ENCODE measurements at places on chromosomes 1 and 21.

DNA sequence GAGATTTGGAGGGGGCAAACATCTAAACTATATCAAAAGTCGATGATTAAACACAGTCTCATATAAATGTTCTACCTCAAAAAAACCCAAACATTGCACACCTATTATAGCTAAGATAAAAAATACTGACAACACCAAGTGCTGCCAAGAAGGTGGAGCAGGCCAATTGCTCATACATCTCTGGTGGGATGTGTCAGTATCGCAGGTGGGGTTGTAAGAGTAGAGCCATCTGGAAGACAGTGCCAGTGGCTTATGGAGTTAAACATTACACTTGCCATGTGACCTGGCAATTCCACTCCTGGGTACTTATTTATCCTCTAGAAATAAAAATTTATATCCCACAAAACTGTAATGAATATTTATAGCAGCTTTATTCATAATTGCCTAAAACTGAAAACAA lies 213.4 kb downstream of the DISC1 start:
- DNase-seq: no peak

DNA sequence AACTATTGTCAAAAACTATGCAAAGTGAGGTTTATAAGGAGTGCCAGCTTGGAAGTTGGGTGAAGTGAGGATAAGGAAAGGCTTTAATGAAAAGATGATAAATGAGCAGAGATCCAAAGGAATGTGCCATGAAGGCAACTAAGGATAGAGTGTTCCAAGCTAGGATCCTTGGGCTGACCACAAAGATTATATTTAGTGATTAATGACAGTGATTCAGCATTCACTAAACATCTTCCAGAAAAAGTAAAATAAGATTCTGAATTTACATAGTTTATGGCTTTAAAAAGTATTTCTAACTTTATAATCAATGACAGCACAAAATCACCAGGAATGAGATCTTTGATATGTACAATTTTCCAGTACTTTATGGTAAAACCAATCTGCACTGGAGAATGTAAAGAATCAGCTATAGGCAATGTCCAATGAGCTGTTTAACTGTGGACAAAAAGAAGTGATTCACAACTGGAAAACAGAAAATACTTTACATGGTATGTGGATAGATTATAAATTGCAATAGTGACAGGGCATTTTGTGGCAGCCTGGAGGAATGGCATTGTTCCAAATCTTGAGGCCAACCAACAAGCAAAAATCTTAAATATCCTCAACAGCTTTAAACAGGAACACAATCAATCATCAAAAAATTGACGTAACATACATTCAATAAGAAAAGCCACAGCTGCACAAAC lies 91.2 kb upstream of the KCTD3 start:
- DNase-seq: no peak

DNA sequence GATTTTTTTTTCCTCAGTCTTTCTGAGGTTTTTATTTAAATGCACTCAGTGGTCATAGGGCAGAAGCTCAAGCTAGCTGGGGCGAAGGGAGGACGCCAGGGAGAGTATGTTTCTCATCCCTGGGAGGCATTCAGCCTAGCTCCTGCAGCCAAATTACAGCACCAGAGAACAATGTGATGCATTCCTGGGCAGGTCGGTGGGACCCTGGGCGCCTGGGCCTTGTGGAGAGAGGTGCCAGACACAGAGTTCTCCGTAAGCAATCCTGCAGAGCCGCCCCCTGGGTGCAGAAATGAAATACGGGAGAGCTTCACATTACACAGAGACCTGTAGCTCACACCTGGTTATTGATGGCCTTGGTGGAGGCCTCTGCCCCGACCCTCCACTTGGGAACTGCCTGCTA lies 15.5 kb downstream of the WNT2B start:
- DNase-seq: no peak

DNA sequence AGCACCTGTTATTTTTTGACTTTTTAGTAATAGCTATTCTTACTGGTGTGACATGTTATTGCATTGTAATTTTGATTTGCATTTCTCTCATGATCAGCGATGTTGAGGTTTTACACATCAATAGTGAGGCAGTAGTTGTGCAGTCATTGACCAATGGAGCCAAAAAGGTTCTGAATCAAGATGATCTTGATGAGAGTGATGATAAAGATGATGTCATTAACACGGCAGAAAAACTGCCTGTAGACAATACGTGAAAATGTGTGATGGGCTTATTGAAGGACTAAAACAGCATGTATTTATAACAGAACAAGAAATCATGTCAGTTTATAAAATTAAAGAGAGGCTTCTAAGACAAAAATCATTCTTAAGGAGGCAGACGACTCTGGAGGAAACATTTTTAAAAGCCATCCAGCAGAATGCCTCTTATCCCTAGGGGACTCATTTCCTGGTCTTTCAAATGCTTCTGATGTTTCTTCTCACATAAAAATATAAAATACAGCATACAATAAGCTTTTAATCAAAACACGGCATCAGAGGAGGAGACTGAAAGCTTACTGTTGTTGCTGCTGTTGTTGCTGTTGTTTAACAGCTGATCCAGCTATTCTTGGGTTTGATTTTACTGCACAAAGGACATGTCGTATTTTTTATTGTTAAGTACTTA lies 400.3 kb downstream of the LTN1 start:
- no peak for DNase-seq

DNA sequence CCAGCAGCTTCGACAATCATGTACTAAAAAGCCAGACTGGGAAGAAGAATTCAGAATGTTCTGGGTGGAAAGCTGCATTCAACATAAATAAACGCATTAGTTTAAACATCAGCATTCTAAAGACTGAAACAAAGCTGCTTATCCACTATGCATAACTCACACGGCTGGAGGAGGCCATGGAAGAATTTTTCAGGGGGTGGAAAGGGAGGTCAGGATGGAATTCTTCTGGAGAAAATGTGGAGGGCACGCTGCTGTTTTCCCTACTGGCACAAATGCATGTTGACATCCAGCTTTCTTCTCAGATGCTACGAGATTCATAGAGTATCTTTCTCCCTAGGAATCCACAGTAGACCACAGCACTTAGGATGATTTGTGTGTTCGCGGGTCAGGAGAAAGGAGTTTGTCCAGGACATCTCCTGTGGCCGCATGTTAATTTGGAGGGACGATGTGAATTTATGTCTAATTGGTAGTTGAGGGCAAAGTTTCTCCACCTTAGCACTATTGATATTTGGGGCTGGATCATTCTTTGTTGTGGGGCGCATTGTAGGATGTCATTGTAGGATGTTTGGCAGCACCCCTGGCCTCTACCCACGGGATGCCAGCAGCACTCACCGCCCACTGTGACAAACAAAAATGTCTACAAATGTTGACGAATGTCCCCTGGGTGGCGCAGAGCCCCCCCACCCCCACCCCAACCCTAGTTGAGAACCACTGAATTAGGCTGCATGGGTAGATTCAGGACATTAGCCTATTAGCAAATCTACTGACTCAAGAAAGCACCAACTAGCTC lies 86.5 kb upstream of the KAZN start:
- no peak for DNase-seq

- no peak for DNase-seq
These were observed 268.9 kb downstream of the HHAT start for GRCh38 chr1:210597555-210598134.

DNA sequence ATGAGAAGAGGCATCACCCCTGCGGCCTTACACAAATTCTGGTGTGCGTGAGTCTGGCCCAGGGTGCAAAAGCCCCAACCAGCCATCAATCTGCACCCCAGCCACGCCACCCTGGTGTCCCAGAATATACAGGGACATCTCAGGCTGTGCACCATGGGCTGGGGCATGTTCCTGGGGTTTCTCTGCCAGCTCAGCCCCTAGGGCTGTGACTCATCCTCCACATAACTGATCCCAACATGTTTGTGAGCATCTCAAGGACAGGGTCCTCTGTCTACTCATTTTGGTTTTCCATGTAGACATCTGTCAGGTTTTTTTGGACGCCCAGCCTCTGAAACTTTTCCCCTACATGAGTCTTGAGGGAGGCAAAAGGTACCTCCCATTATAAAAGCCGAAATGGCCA lies 511 bp downstream of the ZNF683 start:
- no peak for DNase-seq

DNA sequence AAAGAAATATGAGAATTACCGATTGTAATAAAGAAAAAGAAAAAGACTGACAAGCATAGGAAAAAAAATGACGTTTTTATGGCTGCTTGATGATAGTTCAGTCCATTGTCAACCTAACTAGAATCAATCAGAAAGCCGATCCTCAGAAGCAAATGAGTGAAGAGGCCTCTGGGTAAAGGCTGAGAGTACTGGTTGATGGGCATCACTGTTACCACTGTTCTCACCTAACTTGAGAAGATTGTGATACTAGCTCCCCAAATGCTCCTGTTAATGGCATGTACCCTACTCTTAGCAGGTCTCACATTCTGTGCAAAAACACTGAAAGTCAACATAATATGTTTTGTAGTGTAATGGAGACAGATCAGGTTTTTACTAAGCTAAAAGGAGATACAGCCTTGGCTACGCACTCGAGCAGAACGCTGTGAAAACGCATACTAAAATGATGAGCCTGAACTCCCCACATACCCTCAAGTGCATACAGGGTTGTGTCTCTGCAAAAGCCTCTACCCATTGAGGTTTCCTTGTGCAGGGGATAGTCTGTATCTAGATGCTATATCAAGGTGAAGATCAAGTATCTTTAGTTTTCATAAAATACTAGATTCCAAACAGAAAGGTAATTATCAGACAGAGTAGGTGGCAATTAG lies 554.6 kb downstream of the SMYD3 start:
- no peak for DNase-seq

GRCh38 chr1:15430787-15431570 lies 7.3 kb upstream of the CTRC start:
- peak; percentile 65 for DNase-seq

- DNase-seq: no peak
These were observed 398.3 kb downstream of the DUSP10 start for GRCh38 chr1:221343607-221344006.

DNA sequence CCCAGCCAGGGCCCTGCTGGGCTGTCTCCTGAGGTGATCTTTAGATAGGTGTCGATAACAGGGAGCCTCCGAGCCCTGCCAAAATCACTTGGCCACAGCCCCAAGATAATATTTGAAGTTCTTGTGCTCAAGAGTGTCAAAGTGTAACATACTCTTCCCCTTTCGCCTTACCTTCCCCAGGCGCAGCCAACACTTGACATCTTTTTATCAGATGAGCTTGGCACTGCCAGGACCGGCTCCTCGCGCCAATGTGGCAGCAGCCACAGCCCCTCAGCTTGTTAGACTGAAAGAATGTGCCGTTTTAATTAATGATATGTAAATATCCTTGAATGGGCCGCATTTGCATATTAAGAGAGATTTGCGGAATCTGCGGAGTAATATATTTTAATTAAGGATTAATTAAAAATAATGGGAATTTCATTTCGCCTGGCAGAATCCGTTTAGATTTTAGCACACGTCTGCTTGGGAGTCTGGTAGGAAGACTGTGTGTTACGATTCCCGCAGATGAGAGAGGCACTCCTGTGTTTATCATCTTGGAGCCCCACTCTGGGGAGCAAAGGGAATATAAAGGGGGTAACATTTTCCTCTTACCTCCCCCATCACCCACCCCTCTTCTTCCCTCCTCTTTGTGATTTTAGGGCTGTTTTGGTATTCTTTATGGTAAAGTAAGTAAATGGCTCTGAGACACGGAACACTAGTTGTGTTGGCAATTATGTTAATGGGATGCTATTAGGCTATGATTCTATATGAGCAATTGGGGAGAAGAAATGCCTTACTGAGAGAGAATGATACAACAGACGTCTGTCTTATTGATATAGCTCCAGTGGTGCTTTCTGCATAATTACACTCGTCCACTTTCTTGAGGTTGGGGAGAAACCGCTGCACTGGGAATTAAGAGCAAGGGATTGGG lies 109.8 kb downstream of the PBX1 start:
- DNase-seq: peak; percentile 66

DNA sequence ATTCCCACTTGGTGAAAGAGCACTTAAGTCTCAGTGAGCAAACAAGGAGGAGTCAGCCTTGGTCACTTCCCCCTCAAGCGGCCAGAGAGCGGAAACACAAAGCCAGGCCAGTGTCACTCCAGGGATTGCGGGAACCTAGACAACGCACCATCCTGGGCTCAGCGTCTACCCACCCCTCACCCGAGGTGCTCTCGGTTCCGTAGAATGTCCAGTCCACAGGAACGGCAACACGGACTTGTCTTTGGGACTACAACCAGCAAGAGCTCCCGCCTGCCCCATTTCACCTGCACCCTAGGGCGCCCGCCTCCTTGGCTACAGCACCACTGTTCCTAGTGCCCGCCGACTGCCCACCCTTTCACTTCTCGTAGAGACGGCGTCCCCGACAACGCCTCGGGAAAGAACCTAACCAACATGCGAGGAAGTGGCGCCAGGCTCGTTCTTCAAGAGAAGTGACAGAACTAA lies 509 bp downstream of the GDAP2 start:
- DNase-seq: peak; percentile 36

GRCh38 chr1:151290709-151291303 lies 8.7 kb downstream of the ZNF687 start:
- no peak for DNase-seq

GRCh38 chr1:84936116-84936810 lies 43.3 kb upstream of the LPAR3 start:
- peak; percentile 47 for DNase-seq

- no peak for DNase-seq
These were observed 138.9 kb downstream of the ACTL8 start for GRCh38 chr1:17893891-17894631.

- DNase-seq: peak; percentile 74
These were observed 20.6 kb downstream of the CSF1 start for GRCh38 chr1:109931189-109931731.

GRCh38 chr1:180916012-180916770 lies 3.5 kb downstream of the KIAA1614 start:
- no peak for DNase-seq

- no peak for DNase-seq
These were observed 59.9 kb downstream of the DISP3 start for GRCh38 chr1:11538886-11539285.

DNA sequence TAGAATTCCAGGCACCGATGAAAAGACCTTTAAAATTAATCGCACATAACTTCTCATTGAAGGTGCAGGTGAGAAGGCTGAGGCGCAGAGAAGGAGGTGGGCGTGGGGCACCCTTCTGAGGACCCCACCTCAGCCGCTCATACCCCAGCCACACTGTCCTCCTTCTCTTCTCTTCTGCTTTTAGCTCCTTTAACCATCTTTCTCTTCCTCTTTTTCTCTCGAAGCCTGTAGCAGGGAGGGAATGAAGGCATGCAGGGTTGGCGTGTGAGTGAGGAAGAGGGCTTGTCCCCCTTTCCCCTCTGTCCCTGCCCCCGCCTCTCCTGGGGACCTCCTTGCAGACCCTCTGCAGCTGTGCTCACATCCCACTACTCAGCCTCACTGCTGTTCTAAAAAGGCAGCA lies 57.8 kb upstream of the CACNA1E start:
- no peak for DNase-seq

- no peak for DNase-seq
These were observed 89.1 kb upstream of the NEGR1 start for GRCh38 chr1:72371259-72372035.

GRCh38 chr1:91684481-91685196 lies 184.0 kb downstream of the CDC7 start:
- no peak for DNase-seq

DNA sequence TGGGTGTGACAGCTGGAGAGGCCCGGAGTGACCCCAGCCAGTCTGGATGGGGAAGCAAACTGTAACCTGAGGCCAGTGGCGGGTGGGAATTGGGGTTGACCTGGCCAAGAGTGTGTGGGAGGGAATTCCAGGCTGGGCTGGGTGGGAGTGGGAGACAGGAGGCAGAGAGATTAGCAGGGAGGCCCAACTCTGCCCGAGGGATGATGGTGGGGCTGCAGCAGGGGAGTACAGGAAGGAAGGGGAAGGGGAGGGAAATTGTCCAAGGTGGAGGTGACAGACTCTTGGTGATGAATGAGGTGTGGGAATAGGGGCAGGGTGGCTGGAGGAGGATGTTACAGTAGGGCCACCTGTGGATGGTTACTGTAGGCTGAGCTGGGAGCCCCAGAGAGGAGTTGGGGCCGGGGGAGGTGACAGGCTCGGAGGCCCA lies 40.4 kb downstream of the HUNK start:
- no peak for DNase-seq
